HuH-7 (cell line): ENCODE measurements at places on chromosomes 3 and 15.

- peak; percentile 62 for DNase-seq
These were observed 394.5 kb upstream of the RARB start for GRCh38 chr3:25033407-25034029.

DNA sequence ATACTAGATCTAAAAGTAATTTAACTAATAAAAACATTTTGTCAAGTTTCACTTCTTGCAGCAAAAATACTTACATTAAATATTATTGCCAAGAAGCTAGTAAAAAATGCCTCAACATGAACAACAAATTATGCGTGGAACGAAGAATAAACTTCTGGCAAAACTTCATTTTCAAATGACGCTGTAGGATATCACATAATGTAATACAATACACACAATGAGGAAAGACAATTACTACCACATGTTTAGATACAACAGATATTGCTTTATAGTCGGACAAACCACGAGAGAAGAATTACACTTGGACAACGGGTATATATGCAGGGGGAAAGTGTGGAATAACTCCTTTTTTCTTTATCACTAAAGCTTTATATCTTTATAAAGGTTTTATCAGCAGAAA is 21.6 kb downstream of the P3H2 start:
- DNase-seq = no peak

DNA sequence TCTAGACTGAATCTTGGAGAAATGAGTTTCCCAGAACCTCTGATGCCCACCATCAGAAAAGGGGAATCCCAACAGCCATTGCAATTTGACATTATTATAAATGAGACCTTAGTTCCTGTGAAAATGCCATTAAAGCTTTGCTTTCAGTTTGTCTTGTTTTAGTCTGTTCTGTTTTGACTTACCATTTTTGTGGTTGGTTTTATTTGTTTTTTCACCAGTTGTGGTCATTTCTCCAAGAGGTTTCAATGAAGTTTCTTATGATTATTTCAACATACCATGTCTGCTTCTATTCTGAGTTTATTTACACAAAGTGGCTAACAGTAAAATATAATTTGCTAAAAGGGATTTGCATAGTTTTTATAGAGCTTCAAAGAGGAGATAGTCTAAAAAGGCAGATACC is 175.0 kb upstream of the MCTP2 start:
- DNase-seq = no peak

DNA sequence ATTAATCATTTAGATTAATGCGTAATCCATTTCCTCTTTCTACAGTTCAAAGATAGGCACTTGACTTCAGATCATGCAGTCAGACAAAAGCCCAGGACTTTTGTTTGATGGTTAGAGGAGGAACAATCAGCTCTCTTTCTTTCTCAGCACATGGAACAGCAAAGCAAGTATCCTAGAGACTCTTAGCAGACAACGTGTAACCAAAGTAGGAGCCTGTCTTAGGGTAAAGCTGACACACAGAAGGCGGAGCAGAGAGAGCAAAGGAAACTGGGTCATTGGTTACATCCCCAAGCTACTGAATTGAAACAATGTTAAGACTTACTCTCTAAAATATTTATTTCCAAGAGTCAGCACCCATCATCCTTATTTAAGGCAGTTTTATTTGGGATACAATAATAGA is 110.0 kb upstream of the HES1 start:
- DNase-seq = no peak

GRCh38 chr3:152199102-152199840 is 69.5 kb upstream of the MBNL1 start:
- DNase-seq = no peak

DNA sequence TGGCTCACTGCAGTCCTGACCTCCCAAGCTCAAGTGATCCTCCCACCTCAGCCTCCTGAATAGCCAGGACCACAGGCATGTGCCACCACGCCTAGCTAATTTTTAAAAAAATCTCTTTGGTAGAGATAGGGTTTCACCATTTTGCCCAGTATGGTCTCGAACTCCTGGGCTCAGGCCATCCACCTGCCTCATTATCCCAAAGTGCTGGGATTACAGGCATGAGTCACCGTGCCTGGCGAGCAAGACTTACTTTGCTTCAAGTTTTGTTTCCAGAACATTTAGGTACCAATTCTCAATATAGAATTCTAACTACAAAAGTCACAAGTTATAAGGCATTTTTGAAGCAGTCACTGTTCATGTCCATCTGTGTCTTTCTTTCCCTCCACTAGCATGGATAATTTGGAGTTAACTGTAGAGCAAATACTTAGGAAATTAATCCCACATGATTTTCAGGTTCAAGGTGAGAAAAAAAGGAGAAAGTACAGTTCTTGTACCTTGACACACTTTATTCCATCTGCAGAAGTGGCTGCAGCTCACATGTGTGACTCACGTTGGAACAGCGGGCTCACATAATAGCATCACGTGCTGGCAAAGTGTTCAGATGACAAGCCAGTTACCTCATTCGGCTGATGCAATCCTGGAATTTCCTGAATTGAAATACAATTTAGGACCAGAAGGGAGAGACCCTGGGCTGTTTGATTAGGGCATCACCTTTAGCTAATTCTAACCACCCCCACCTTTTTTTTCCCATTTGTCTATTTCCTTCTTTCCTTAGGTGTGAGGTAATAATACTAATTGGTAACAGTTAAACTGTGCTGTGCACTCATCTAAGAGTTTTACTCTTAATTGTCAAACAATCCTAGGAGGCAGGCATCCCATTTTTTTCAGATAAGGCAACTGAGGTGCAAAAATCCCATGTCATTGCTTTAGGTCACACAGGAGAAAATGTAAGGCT is 46.9 kb upstream of the NEDD4 start:
- peak; percentile 30 for DNase-seq

- no peak for DNase-seq
These were observed 284.0 kb upstream of the GADL1 start for GRCh38 chr3:31178467-31178866.

DNA sequence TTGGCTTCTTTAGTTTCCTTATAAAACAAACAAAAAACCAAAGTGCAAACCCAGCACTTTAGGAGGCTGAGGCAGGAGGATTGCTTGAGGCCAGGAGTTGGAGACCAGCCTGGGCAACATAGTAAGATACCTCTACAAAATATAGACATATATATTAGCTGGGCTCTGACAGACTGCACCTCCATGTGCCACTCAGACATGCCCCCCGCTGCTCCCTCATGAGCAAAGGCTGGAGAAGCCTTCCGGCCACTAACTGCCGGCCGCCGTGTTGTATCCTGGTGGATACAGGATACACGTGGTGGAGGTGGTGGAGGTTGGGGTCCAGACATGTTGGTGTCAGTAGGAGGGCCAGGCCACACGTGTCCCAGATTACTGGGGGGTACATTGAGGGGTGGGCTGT is 29.4 kb upstream of the CCR4 start:
- no peak for DNase-seq

DNA sequence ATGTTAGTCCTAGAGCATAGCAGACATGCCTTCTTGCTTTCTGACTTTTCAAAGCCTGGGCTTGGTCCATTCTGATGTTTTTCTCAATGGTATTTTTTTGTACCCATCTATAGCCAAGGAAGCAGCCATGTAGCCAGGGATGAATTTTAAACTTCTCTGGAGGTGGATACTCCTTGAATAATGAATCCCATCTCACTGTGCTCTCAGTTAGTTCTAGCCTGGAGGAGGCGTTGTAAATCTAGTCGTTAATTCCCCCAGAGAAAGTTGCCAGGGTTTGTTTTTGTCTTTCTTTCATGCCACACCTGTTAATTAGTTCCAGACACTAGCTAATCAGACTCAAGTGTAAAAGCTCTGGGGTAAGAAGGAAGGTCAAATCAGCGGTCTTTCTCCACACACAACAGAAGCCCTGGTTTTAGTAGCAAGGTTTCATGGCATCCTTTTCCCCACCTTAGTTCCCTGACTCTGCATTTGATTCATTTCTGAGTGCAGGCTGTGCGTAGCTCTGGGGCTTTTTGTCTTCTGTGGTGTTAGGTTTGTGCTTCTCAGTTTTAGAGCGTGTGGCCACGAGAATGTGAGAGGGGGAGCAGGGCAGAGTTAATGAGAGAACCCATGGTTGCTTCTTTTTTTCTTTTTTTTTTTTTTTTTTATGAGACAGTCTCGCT is 19.7 kb downstream of the PTPRG start:
- DNase-seq = no peak

GRCh38 chr15:59369597-59369996 is 3.1 kb downstream of the MYO1E start:
- DNase-seq = no peak

DNA sequence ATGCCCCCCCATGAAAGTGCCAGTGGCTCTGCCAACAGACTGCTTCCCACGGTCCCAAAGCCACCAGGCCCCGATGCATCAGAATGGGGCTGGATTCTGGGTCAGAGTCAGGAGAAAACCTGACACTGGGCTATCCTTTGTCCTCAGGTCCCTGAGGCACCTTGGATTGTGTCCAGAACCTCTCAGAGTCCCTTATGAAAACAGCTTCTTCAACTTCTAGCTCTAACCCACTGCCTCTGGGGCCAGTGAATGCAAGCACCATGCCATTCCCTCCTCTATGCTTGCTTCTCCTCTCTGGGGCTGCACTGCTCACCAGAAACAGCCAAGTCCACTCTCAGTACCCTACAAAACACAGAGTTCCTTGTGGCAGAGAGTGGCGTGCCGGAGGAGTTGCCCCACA is 9.9 kb downstream of the CRABP1 start:
- no peak for DNase-seq

- DNase-seq = peak; percentile 60
These were observed 77.8 kb downstream of the IL20RB start for GRCh38 chr3:137035631-137036030.
